ENCODE measurements at places on chromosomes 6 and 20.

- DNase-seq = no peak
Observed at GRCh38 chr20:62576815-62577489, 65.4 kb upstream of the SLCO4A1 start.

DNA sequence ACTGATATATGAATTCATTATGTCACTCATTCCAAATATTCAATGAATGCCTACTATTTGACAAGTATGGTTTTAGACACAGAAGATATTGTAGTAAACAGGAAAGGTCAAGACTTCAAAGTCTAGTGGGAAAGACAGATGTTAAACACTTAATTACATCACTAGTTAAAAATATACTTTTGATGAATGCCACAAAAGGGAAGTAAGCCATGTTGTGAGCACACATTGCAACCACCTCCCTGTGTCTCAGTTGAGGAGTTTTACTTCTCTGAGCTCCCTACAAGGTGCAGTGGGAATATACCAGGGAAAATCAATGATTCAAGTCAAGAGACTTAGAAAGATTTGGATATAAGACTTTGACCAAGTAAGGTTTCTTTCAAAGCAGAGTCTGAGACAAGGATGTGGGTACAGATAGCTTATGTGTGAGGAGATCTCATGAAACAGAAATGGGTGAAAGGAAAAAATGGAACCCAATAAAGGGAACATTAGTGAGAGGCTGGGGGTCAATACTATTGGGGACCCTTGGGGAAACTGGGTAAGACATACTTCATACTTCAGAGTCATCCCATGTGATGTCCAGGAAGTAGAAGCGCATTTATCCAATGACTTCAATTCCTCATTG, 503.7 kb downstream of the KIF16B start:
- DNase-seq = no peak

DNA sequence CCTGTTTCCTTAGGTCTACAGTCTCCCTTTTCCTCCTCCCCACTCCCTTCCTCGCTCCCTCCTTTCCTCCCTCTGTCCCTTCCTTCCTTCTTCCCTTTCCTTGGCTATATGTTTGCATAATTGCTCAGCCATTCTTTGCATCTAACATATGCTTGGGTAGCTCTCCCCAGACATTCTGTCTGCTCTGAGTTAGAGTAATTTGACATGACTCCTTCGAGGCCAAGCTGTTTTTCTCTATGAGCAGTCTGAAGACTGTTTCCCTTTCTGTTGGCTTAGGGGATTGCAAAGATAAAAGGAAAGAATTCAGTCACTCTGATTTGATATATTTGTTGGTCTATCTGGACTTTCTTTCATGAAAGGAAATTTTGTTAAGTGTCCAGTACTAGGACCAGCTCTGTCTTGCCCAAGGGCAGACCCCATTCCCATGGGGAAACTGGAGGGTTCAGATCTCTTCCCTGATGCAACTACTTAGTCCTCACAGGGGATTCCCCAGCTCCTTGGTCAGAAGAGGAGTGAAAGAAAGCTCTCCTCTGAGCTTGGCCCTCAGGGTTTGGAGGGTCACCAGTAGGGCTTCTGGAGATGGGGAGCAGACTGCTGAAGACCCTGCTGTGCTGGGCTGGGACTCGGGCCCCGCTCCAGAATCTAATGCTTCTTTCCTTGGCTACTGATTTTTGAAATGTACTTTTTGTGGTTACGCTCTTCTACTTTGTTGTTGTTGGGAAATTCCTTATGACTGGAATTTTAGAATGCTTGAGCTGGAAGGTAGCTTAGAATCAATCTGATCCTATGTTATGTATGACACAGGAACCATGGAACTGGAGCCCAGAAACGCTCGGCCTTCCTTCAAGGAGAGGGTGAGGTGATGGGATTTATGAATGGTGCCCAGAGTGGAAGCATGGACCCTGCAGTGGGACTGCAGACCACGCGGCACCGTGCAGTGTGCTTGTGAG, 63.7 kb upstream of the SLC22A23 start:
- DNase-seq = no peak

GRCh38 chr20:36311141-36311853, 5.2 kb downstream of the DLGAP4 start:
- DNase-seq = no peak

- DNase-seq = no peak
Observed at GRCh38 chr6:871503-871902, 178.6 kb upstream of the EXOC2 start.

- peak; percentile 80 for DNase-seq
Observed at GRCh38 chr6:43455531-43456428, at the start of gene DLK2. DLK2 (minus strand) TSS chr6:43455548; CDS start chr6:43454825, 723 bp downstream.

DNA sequence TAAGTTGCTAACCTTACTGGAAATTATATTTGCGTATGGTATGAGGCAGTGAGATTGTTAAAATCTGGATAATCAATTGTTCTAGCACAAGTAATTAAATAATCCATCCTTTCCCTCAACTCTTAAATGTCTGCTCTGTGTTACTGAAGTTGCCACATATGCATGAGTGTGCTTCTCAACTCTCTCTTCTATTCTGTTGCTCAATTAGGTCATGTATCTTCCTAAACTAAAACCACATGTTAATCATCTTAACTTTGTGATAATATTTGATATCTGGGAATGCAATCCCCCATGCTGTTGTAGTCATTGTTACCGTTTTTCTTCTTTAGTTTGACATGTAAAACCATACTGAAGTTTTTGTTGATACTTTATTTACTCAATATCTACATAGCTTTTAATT, 63.5 kb upstream of the STMND1 start:
- DNase-seq = no peak

GRCh38 chr20:64069614-64070243, 6.7 kb downstream of the TCEA2 start:
- DNase-seq = peak; percentile 77

DNA sequence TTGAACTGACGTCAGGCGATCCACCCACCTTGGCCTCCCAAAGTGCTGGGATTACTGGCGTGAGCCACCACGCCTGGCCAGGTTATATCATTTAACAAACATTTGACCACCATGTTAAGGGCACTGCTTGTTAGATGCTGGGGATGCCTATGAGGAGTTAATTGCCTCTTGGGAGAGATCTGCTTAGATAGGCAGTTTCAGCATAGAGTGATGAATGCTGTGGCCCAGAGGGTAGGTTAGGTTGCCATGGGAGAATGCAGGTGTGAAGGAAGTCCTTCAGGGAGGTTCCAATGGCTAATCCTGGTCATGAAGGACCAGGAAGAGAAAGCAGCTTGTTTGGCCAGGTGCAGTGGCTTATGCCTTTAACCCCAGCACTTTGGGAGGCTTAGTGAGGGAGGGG, 17.0 kb downstream of the PHF20 start:
- no peak for DNase-seq

GRCh38 chr20:50957276-50957675, 1.1 kb downstream of the DPM1 start:
- no peak for DNase-seq

GRCh38 chr6:132412656-132413498, 11.6 kb upstream of the MOXD1 start:
- DNase-seq = no peak

GRCh38 chr6:155543166-155543847, 87.7 kb upstream of the NOX3 start:
- DNase-seq = no peak

DNA sequence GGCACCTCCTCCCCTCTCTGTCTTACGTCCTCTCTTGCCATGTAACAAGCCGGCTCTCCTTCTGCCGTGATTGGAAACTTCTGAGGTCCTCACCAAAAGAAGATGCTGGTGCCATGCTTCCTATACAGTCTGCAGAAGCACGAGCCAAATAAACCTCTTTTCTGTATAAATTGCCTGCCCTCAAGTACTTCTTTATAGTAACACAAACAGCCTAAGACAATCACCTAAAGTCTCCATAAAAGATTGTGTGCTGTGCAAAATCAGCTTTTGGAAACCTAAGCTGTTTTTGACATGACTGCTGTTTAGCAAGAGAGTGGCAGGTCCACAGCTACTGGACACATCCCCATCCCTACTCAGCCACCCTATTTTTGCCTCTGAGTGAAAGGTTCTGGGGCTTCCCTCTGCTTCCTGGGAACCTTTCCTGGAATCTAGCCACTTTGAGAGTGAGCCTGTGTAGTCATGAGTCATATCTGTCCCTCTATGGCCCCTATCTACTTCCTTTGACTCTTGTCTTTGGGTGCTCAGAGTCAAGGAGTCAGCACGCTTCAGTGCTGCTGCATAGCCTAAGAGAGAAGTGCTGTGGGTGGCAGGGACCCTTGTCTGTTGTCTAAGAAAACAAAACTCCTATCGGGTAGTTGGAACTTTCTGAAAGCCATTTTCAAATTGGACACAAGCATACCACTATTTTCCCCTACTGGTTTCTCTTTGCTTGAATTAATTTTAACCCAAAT, 110.0 kb downstream of the PPP1R14C start:
- DNase-seq = no peak

- no peak for DNase-seq
Observed at GRCh38 chr20:23419995-23420901, 1.0 kb downstream of the NAPB start.

GRCh38 chr6:14274016-14274415, 156.4 kb downstream of the CD83 start:
- DNase-seq = no peak

DNA sequence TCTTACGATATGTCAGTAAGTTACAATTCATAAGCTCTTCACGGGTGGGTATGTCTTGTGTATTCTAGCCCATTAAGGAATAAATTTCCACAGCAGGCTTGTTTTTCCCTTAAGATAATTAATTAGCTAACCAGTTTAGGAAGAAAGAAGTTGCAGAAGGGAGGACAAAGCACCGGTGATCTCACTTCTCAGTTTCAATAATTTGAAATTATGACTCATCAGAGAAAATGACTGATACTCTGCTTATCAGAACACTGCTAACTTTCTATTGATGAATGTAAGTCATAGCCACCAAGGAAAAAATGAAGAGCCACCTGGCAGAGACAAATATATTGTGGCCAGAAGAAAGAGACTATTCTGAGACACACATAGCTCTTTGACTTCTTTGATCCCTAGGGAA, 35.0 kb upstream of the ENTPD6 start:
- no peak for DNase-seq
